ENCODE measurements at places on chromosomes 2 and 18. TPM values are rescaled to one million over a fixed set of nuclear protein-coding genes. Genes with fewer than 3 reads are reported as not detected.

Gene PFN4
- polyA plus RNA-seq: not detected

DNA sequence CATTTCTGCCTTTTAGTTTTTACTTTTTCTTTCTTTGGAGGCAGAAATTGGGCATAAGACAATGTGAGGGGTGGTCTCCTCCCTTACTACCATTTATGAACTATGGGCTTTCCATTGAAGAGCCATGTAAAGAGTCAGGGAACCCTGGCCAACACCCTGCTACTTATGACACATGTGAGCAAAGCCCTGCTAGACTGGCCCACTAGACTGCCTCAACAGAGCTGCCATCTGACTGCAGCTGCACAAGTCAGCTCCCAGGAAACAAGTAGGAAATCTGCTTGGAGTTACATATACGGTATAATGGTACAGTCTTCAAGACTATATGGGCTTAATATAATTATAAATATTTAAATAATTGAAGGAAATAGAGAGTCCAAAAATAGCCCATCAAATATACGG is 816.8 kb downstream of the TRIB2 start:
- DNase-seq: no peak

Gene TGFA
- 3.0 TPM for polyA plus RNA-seq

Gene MSH6
- 17.6 TPM for polyA plus RNA-seq

- no peak for DNase-seq
These were observed 55.1 kb upstream of the TTC27 start for GRCh38 chr2:32572737-32573136.

Gene KLF7
- 6.4 TPM for polyA plus RNA-seq

Gene MREG
- polyA plus RNA-seq: 3.9 TPM

Gene CHRNG
- polyA plus RNA-seq: not detected

Gene SIX2
- not detected for polyA plus RNA-seq

Gene CD28
- polyA plus RNA-seq: 61.1 TPM

GRCh38 chr2:108212671-108213070 is 27.1 kb upstream of the SULT1C3 start:
- DNase-seq: no peak

DNA sequence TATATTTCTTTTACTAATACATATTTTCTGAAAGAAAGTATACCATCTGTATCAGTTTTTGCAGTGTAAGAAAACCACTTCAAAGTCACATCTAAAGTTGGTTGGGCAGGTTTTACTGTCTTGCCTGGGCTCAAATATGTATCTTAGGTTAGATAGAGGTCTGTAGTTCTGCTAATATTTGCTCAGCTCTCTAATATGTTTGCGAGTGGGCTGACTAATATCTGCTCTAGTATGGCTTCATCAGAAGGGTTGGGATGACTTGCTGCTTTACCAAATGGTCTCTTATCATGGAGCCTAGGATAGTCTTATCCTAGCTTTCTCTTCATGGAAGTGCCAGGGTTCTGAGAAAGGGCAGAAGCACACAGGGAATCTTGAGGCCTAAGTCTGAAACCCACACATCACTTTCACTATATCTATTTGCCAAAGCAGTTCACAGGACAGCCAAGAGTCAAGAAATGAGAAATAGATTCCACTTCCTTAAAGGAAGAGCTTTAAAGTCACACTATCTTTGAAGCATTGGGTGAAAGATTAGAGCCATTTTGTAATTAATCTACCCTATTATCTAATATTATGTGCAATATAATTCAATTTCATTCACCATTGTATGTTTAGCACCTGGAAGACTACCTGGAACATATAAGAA is 610.0 kb downstream of the KCNJ3 start:
- no peak for DNase-seq

DNA sequence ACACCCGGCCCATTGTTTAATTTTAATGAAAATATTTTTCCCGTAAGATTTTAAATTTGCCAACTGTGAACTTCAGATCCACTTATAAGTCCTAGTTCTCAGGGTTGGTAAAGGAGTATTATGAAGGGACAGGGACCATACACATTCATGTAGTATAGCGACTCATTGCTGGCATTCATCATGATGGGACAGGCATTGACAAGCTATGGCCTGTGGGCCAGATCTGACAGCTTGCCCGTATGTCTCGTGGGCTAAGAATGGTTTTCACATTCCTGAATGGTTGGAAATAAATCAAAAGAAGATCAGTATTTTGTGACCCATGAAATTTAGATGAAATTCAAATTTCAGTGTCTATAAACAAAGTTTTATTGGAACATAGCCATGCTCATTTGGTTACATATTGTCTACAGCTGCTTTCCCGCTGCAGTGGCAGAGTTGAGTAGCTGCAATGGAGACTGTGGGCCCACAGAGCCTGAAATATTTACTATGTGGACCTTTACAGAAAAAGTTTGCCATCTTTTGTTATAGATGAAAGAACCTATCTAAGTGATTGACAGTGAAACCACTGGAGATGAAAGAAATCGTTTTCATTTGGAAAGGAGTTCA is 4.1 kb downstream of the RAPGEF4 start:
- DNase-seq: no peak

Gene RESP18
- not detected for polyA plus RNA-seq

Gene LTBP1
- polyA plus RNA-seq: not detected

GRCh38 chr2:14428056-14428455 is 204.5 kb upstream of the LRATD1 start:
- no peak for DNase-seq

DNA sequence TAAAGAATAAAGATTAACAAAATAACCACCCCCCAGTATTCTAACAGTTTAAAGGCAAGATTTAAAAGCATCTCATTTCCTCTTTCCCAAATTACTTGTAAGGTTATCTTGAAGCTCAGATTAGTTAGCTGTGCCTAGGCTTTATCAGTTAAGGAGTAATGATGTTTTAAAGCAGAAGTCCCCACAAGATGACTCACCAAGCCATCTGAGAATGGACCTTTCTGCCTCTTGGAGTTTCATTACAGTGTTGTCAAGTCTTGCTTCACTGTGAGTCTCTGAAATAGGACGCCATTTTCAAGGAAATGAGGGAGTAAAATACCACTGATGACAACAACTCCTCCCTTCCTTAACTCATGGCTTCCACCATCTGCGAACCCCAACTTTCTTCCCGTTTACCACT is 35.9 kb downstream of the ZNF385B start:
- no peak for DNase-seq

GRCh38 chr2:171491292-171491691 is 31.0 kb upstream of the CYBRD1 start:
- DNase-seq: no peak

Gene VWA3B
- not detected for polyA plus RNA-seq

- DNase-seq: no peak
These were observed 467.1 kb downstream of the ADCYAP1 start for GRCh38 chr18:1371724-1372123.

DNA sequence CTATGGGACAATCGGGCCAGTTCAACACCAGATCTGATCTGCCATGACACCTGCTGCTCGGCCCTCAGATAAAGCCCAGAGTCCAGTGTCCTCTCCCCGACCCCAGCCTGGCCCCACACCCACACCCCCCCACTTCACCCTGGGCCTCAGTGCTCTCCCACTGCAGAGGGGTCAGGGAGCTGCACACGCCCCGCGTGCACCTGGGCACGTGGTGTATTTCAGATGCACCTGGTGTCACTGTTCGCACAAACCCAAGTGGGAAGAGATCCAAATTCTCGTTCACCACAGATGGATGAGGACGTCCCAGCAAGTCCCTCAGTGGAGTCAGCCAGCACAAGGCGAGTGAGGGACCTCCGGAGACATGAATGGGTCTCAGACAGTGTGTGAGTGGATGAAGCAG is 161.3 kb downstream of the RTP5 start:
- no peak for DNase-seq

Gene UGT1A5
- polyA plus RNA-seq: not detected

DNA sequence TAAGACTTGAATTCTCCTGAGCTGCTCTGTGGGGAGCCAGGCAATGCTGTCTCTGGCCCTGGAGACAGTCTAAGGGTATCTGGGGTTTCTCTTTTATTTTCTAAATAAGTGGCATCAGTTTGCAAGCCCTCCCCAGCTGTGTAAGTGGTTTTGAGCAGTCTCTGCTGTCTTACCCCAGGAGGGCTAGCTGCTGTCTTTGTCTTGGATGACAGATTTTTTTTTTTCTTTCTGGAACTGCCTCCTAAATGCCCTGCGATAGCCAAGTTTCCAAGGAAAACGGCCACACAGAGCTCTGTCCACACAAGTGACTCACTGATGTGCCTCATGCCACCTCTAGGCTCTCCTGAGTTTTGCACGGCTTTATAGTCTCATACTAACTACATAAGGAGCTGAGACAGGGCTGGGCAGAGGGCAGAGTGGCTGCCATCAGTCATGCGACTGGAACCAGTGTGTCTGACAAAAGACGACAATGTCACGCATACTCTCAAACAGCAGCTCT is 37.2 kb upstream of the THOC1 start:
- DNase-seq: no peak

Gene EML6
- polyA plus RNA-seq: 0.05 TPM

Gene TRAF3IP1
- polyA plus RNA-seq: 10.2 TPM

DNA sequence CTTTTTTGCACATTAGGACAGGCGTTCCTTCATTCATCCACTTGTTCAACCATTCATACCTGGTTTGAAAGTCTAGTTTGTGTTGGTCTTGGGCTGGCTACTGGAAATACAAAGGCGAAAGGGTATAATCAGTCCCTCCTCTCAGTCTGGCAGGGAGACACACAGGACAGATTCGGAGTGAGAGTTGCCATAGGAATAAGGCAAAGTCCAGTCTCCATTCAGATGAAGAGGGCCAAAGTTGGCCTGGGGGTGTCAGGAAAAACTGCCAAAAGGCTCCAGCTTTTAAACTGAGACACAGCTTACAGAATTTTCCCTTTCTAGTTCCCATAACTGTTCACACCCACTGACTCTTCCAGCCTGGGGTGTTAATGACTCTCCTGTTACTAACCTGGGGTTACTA is 96.3 kb upstream of the AQP4 start:
- DNase-seq: no peak

GRCh38 chr2:145203891-145204290 is 684.0 kb upstream of the ZEB2 start:
- DNase-seq: no peak

Gene SLC9A4
- not detected for polyA plus RNA-seq

- no peak for DNase-seq
These were observed 874.9 kb downstream of the RNF144A start for GRCh38 chr2:7792031-7792651.

GRCh38 chr2:227228061-227228667 is 63.7 kb downstream of the COL4A3 start:
- DNase-seq: no peak

- peak; percentile 45 for DNase-seq
These were observed 2.7 kb downstream of the PDCD1 start for GRCh38 chr2:241855888-241856422.

DNA sequence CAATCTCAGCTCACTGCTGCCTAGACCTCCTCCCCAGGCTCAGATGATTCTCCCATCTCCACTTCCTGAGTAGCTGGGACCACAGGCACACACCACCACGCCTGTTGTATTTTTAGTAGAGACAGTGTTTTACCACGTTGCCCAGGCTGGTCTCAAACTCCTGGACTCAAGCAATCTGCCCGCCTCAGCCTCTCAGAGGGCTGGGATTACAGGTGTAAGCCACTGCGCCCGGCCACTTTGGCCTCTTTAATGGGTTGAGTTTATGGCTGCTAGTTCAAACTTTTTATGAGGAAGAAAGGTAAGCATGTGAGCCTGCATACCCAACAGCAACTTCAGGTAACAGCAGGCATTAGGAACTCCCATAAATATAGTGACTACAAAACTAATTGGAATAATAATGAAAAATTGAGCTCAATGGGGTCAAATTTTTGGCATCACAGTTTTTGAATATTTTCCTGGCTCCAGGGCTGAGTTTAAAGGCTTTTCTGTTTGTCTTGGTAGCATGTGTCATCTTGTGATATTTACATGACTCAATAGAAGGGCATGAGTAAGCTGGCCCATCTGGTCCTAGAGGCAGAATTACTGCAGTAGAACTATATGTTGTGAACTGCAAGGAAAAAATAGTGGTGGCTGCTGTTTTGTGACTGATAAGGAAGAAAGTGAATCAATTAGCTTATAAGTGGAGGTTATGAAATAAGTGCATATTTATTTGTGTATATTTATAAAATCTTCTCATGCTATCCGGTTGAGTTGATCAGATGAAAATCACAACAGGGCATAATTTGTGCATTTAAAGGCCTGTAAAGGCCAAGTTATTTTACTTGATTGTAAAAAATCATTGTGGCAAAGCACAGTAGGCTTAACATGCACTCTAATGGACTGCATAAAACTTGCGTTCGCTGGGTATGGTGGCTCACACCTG is 24.8 kb downstream of the GALM start:
- DNase-seq: no peak

GRCh38 chr2:54061272-54061671 is 54.1 kb upstream of the ACYP2 start:
- no peak for DNase-seq

DNA sequence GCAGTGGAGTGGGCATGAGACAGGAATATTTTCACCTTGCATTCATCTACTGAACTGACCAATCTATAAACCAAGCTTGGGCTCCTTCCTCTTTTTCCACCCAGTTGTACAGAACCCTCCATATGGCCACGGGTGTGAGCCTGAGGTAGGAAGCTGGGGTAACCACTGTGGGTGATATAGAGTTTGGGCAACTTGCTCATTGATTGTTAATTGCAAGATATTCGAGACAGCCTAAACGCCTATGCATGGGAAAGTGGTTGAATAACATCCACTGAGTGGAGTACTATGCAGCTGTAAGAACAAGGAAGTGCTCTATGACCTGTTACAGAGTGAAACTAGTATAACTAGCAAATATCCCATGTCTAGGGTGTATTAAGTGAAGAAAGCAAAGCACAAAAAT is 7.3 kb upstream of the VAPA start:
- no peak for DNase-seq

DNA sequence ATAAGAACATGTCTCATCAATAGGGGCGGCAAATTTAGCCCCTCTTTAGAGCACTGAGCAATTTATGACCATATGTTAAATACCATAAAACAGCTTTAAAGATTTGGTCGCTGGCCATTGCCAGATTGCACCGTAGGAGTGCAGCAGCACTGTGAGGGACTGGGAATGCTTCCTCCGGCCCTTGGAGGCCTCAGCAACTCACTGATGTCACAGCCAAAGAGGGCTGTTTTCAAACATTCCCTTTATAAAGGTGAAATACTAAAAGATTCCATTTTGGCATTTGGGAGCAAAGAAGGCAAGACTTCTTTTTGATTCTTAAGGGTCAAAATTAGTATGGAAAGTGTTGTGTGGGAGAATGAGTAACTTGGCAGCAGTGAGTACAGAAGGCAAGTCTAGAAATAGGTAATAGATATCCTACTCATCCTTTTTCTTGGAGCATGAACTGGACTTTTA is 63.7 kb downstream of the BABAM2 start:
- no peak for DNase-seq

- DNase-seq: peak; percentile 91
These were observed 71.0 kb downstream of the ARL4C start for GRCh38 chr2:234425639-234426603.

Gene DSG1
- polyA plus RNA-seq: not detected

GRCh38 chr2:207371877-207372276 is 157.9 kb upstream of the CREB1 start:
- no peak for DNase-seq

All from CD8-positive, alpha-beta memory T cell (primary cell).